CD4-positive, alpha-beta T cell (primary cell): ENCODE measurements at places on chromosomes 3 and 15. TPM values are rescaled to one million over a fixed set of nuclear protein-coding genes. Genes with fewer than 3 reads are reported as not detected.

SLC25A20 gene
- 0.78 TPM for total RNA-seq

DNA sequence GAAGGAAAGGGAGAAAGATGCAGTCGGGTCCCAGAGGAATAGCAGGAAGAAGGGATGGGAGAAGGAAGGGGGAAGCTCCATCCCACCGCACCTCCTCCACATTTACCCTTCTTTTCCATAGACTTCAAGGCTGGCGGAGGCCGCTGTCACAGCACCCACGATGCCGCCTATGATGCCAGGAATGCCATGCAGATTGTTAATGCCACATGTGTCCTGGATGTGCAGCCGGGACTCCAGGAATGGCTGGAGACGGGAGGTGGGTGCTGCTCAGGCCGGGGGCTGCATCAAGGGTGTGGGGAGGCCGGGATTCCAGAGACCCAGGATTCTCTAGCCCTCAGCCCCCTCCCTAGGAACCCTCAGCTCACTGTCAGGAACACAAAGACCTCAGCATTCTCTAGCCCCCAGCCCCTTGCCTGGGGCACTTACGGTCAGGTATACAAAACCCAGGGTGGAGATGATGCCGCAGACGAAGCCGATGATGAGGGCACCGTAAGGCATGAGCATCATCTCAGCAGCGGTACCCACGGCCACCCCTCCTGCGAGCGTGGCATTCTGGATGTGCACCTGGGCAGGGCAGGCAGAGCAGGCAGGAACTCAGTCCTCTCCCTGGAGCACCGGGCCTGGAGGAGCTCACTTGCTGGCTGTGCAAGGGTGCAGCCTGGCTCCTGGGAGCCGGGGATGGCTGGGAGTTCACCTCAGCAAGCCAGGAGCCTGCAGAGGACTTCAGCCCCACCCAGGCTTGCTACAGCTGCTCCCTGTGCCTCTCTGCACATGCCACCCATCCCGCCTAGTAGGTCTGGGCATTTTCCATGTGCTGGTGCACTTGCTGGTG, 18.8 kb downstream of the RHCG start:
- DNase-seq = no peak

HIGD2B gene
- total RNA-seq = 0.28 TPM

ASB14 gene
- total RNA-seq = not detected

GRCh38 chr15:73946795-73947370, 20.6 kb downstream of the LOXL1 start:
- DNase-seq = no peak

- no peak for DNase-seq
Measured at GRCh38 chr15:82944056-82944455, 8.5 kb downstream of the HOMER2 start.

DNA sequence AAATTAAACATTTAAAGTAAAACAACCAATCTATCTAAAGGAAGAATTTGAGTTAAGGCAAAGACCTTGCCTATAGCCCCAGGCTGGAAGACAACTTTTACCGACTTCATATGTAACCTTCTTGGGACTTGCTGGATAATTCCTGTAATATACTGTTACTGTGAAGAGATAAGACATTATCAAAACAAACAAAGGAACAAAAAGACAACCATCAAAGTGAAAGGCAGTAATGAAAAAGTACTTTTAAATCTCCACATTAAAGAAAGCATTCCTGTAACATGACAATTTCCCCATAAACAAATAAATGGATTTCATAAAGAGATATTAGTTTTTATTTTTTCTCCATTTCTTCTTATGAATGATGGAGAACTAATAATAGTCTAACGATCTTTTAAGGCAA, 2.4 kb downstream of the CMTM6 start:
- DNase-seq = no peak
